Smooth muscle cell of the umbilical artery (primary cell): ENCODE measurements at places on chromosomes 3 and 15. TPM values are rescaled to one million over a fixed set of nuclear protein-coding genes. Genes with fewer than 3 reads are reported as not detected.

The CATSPER2 gene
- total RNA-seq, result 0.89 and 9.6 TPM in 2 replicates

The ALPK3 gene
- total RNA-seq, result 0.89 and 9.8 TPM in 2 replicates

The SHC4 gene
- 2.6 and 3.0 TPM in 2 replicates for total RNA-seq

The CALML4 gene
- total RNA-seq, result 0.30 and 2.1 TPM in 2 replicates

The ARPIN gene
- total RNA-seq, result 7.4 and 8.6 TPM in 2 replicates

The IQCH gene
- total RNA-seq, result 4.2 and 4.7 TPM in 2 replicates

The TRIM71 gene
- total RNA-seq, result not detected in 2 replicates

The KLHL6 gene
- under 0.01 TPM in 2 replicates for total RNA-seq

The ADAMTS9 gene
- 5.3 and 6.5 TPM in 2 replicates for total RNA-seq

The OXSM gene
- 11.0 and 14.0 TPM in 2 replicates for total RNA-seq

The TCAIM gene
- 32.5 and 38.0 TPM in 2 replicates for total RNA-seq

The GOLGA8J gene
- total RNA-seq, result not detected in 2 replicates

The BHLHE40 gene
- 40.7 and 85.1 TPM in 2 replicates for total RNA-seq

The NUP210 gene
- 0.09 and 0.30 TPM in 2 replicates for total RNA-seq

The RTP1 gene
- not detected in 2 replicates for total RNA-seq

The SPESP1 gene
- 2.7 and 6.0 TPM in 2 replicates for total RNA-seq

The FAM174B gene
- 2.4 TPM in 1 of 2 replicates, not detected in the other for total RNA-seq

The KCNAB1 gene
- under 0.01 and 3.5 TPM in 2 replicates for total RNA-seq

The C2CD4B gene
- total RNA-seq, result not detected in 2 replicates

The FETUB gene
- total RNA-seq, result not detected in 2 replicates

The SPINK8 gene
- not detected in 2 replicates for total RNA-seq

The CCR9 gene
- not detected in 2 replicates for total RNA-seq

The ZNF385D gene
- under 0.01 TPM in 1 of 2 replicates, not detected in the other for total RNA-seq

The ILDR1 gene
- total RNA-seq, result not detected in 2 replicates

The RGMA gene
- 0.32 TPM in 1 of 2 replicates, not detected in the other for total RNA-seq

The CSPG4 gene
- 63.0 and 213 TPM in 2 replicates for total RNA-seq

The SH3GL3 gene
- total RNA-seq, result 0.97 and 2.1 TPM in 2 replicates

The LINGO1 gene
- total RNA-seq, result not detected in 2 replicates

The CCR5 gene
- total RNA-seq, result not detected in 2 replicates

The TF gene
- total RNA-seq, result under 0.01 and 0.14 TPM in 2 replicates

The PPM1M gene
- 23.2 and 23.4 TPM in 2 replicates for total RNA-seq

The ZPLD1 gene
- 0.42 and 0.59 TPM in 2 replicates for total RNA-seq

The AMOTL2 gene
- 96.2 and 160 TPM in 2 replicates for total RNA-seq

The LXN gene
- 115 and 116 TPM in 2 replicates for total RNA-seq

The IP6K1 gene
- 22.6 and 39.2 TPM in 2 replicates for total RNA-seq

The OXTR gene
- 3.9 and 31.7 TPM in 2 replicates for total RNA-seq

The SERINC4 gene
- total RNA-seq, result not detected in 2 replicates

The CEP97 gene
- total RNA-seq, result 16.2 and 16.3 TPM in 2 replicates

The FBXO40 gene
- total RNA-seq, result not detected in 2 replicates

The RHOV gene
- under 0.01 TPM in 1 of 2 replicates, not detected in the other for total RNA-seq

The CHRFAM7A gene
- total RNA-seq, result under 0.01 TPM in 1 of 2 replicates, not detected in the other

The RAB6B gene
- 0.30 and 1.6 TPM in 2 replicates for total RNA-seq

The GATA2 gene
- total RNA-seq, result 1.5 and 2.1 TPM in 2 replicates

The GOLGA6L7 gene
- total RNA-seq, result not detected in 2 replicates

The SPINT1 gene
- 0.30 and 0.78 TPM in 2 replicates for total RNA-seq

The DMXL2 gene
- total RNA-seq, result 35.8 and 39.2 TPM in 2 replicates

The FOXL2 gene
- total RNA-seq, result under 0.01 TPM in 1 of 2 replicates, not detected in the other

The GPR27 gene
- total RNA-seq, result not detected in 2 replicates

The ACAN gene
- under 0.01 TPM in 2 replicates for total RNA-seq
